Omental fat pad (tissue), 4 donors: ENCODE measurements at places on chromosomes 2 and 18. TPM values are rescaled to one million over a fixed set of nuclear protein-coding genes. Genes with fewer than 3 reads are reported as not detected.

Gene NXPH2
- 2.1 TPM for total RNA-seq

Gene LMAN2L
- 10.7 TPM for total RNA-seq

Gene CHN1
- 23.8 TPM for total RNA-seq

Gene KLHL41
- not detected for total RNA-seq

Gene SKOR2
- total RNA-seq = not detected

Gene GALNT3
- total RNA-seq = 2.1 TPM

Gene BUB1
- total RNA-seq = 0.37 TPM

Gene RBMS1
- 139 TPM for total RNA-seq

Gene FAP
- 6.4 TPM for total RNA-seq

Gene GKN1
- not detected for total RNA-seq

Gene CMPK2
- total RNA-seq = 7.8 TPM

Gene OLA1
- 40.4 TPM for total RNA-seq

Gene DNAH6
- total RNA-seq = 1.6 TPM

Gene LCT
- not detected for total RNA-seq

GRCh38 chr18:59660786-59661743, 36.2 kb downstream of the CCBE1 start:
- DNase-seq = no peak

GRCh38 chr18:42611134-42611533, 504.4 kb downstream of the RIT2 start:
- DNase-seq = no peak

DNA sequence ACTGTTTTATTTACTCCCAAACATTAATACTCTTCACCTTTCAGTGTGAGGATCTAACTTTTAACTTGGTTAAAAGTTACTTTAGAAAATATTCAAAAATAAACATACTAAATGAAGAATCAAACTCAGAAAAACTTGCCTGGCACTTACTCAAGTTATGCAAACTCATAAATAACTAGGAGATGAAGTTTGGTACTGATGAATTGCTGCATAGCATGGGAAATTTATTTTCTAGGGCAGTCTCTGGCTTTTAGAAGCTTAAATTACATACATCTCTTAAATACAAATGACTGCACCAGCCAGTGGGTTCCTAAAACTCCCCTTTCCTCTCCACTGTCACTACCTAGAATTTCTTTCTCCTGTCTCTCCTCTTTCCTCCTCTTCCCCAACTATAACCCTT, 46.7 kb upstream of the CREB1 start:
- no peak for DNase-seq

DNA sequence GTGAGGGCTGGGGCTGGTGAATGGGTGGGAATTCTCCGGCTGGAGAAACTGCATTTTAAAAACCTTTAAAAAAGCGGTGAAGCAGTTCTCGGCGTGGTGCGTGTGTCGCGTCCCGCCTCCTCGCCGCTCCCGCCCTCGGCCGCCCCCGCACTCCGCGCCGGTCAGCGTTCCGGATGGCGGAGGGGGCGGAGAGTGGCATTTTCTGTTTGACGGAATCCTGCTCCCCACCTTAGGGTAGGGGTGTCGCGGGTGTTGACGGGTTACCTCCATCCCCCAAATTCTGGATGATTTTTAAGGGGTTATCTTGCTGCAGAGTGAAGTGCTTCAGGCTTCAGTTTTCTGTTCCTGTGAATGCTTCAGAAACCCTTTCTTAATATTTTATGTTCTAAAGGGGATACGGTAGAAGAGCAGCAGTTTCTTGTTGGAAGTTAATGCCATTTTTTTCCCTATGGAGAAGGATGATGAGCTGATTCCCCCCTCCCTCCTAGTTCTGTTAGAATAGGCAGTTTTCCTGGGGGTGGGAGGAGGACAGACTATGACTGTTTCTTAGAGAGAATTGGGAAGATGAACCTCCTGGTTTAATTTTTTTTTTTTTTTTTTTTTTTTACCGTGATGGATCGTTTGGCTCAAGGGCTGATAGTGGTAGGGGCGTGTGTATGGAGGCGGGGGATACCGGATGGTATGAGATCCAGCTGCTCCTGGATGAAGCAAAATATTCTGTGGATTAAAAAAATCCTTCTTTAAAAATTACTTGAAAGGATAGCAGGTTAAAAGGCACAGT, 756 bp downstream of the ABI2 start:
- no peak for DNase-seq

DNA sequence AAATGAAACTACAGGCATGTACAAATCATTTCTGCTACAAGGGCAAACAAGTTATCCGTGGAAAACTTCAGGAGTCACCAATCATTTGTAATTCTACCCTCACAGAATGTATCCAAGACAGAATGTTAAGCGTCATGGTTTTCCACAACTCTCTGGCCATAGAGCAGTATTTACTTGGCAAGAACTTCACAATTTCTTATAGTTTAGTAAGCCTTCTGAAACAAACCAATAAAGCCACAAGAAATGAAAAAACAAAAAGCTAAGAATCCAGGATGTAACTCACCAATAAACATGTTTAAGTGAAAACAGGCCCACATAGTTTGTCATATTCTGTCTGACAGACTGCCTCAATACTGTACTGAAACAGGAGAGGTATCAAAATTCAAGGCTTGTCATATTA, 70.3 kb downstream of the LNPK start:
- DNase-seq = no peak

DNA sequence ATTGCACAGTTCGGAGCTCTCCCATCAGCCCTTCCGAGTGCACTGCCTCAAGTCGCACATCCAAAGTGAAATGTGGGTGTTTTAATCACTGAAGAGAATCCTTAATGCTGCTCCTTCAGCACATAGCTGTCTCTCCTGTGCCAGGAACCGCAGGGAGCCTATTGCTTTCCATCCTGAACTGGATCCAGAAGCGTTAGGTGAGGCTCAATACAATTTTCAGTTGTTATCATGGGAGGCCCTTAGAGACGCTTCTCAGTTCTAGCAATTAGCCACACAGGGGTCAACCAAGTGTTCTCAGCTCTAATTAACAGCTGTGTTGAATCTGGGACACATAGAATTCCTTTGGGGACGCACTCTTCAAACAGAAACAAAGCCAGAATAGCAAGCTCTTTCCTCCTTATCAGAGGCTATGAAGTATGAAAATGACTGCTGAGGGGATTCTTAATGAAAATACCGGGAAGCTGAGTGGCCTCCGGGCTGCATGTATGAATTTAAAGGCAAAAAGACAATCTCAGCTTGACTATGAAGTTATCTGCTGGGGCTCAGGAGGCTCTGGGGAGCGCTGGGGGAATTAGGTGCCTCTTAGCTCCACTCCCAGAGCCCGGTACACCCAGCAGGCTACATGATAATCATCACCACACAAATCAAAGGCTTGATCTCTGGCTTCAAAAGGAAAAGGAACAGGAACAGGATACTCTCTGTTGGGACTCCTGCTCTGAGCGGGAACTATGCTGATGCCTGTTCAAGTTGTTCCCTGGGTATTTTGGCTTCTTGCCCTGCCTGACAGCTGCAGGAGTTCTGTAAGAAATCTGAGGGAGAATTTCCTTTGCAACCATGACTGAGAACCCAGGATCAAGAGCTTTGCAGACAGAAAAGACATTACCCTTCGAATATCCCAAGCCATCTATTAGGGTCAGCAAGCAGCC, 55.4 kb upstream of the NCOA1 start:
- no peak for DNase-seq

DNA sequence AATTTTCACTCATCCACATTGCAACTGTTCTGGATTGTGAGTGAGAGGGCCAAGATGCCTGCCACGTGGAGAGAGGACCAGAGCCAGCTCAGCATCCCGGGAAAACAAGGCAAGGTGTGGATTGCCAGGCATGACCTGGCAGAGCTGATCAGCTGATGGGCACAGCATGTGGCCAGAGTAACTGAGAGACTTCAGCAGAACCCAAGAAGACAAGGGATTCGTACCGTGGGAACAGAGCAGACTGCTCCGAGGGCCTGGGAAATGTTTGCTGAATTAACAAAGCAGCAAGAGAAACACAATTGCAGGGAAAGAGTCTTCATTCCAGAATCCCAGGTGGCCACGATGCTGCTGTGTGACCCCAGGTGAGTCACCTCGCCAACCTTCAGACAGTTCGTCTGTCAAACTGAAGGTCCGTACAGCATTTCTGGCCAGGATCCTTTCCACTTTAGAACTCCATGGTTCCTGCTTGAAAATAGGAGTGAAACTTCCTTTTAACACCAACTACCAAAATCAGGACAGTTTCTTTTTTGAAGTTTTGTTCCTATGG, 26.3 kb upstream of the POMC start:
- DNase-seq = no peak

GRCh38 chr2:30257266-30258214, 26.2 kb downstream of the LBH start:
- DNase-seq = no peak

- no peak for DNase-seq
Measured at GRCh38 chr2:70991142-70991541, 3.5 kb downstream of the TEX261 start.

DNA sequence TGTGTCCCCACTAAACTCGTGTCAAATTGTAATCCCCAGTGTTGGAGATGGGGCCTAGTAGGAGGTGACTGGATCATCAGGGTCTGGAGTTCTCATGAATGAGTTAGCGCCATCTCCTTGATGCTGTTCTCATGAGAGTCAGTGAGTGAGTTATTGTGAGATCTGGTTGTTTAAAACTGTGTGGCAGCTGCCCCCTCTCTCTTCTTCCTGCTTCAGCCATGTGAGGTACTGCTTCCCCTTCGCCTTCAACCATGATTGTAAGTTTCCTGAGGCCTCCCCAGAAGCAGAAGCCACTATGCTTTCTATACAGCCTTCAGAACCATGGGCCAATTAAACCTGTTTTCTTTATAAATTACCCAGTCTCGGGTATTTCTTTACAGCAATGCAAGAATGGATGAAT, 50.4 kb downstream of the AP1S3 start:
- no peak for DNase-seq

GRCh38 chr18:60027397-60027796, 127.6 kb downstream of the PMAIP1 start:
- no peak for DNase-seq

- no peak for DNase-seq
Measured at GRCh38 chr18:37305066-37305465, 260.5 kb downstream of the CELF4 start.

- DNase-seq = no peak
Measured at GRCh38 chr2:27672723-27673486, 9.2 kb downstream of the SLC4A1AP start.

DNA sequence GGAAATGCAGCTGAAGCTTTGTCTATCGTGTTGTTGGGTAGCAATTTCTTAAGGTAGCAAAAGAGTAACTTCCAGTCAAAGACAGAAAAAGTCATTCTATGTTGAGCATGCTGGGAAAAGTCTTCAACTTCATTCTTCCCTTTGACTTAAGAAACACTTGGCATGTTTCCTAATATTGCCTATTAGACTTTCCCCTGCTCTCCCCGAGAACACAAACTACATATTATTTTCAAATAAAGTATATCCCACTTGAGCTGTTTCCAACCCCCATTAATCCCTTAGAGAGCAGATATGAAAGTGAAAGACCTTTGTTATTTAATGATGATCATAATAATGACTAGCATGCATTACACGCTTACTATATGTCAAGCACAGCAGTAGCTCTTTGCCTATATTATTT, 136.0 kb upstream of the SPOPL start:
- no peak for DNase-seq

DNA sequence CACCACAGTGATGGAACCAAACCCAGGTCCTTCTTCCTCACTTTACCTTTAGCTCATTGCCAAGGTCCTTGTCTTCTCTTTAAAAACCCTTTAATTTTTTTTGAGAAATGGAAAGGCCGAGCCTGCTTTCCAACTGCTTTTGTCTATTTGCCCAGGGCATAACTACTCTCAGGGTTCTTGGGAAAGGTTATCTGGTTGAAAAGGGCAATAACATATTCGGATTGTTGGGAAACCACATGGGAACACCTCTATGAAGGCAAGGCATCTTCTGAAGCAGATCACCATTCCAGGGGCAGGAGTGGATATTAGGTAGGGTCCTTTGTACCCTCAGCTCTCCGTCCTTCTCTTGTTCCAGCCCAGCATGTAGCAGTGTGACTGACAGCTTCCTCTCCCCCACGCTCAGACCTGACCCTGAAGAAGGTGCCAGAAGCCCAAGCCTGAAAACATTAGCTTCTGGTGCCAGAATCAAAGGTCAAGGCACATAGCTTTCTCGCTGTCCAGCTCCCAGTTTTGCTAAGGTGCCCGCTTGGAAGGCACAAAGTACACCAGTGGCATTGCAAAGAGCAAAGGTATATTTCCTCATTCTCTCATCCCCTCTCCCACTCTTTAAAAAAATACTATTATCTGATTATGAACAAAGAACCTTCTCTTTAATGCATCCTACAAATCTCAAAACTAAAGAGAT, 123.2 kb upstream of the LINC00305 start:
- no peak for DNase-seq

DNA sequence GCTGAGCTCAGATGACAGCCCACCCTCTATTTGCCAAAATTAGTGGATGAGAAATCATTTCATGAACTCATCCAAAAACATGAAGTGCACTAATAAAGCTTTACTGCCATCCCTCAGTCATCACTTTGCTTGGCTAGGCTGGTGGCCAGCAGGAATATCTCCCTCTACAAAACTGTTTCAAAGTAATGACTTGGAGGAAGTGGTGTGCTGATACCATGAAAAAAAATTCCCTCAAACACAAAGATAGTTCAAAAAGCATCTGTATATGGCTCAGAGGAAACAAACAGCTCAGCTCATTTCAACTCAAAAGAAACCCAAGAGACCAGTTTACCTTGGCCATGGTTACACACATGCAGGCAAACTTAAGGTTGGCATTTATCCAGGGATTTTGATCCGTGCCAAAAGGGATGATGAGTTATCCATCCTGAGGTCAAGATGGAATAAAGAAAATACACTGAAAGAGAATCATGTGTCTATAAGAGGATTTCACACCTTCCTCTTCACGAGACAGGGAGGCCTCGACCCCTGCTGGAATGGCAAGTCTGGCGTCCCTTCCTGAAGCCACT, 18.4 kb upstream of the WIPF1 start:
- DNase-seq = no peak

- no peak for DNase-seq
Measured at GRCh38 chr2:235244255-235245220, 249.3 kb upstream of the AGAP1 start.

DNA sequence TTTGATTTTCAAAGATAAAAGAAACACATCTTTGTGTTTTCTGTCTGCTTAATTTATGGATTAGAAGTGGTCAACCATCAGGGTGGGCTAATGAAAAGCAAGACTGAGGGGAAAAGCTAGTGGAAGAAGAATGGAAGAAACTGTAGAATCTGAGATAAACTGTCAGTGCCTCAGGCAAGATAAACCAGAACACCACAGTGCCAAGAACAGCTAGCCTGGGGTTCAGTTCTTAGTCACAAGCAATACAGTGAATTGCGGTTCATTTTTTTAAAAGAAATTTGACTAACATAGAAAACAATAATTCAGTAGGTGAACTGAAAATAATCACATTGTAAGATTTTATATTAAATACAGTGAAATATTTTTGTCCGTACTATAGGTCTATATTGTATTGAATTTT, 22.0 kb upstream of the LNPK start:
- DNase-seq = no peak
